GM12878 (cell line): ENCODE measurements at places on chromosomes 2 and 18. TPM values are rescaled to one million over a fixed set of nuclear protein-coding genes. Genes with fewer than 3 reads are reported as not detected.

The IL1RL2 gene
- not detected in 2 replicates for polyA plus RNA-seq

The FAM237A gene
- polyA plus RNA-seq: not detected in 2 replicates

The BMP10 gene
- polyA plus RNA-seq: not detected in 2 replicates

The LOXHD1 gene
- not detected in 2 replicates for polyA plus RNA-seq

The CAPN14 gene
- 0.36 and 0.72 TPM in 2 replicates for polyA plus RNA-seq

The UGT1A10 gene
- polyA plus RNA-seq: not detected in 2 replicates

The SAG gene
- polyA plus RNA-seq: not detected in 2 replicates

The TNFRSF11A gene
- 0.11 and 0.35 TPM in 2 replicates for polyA plus RNA-seq

The NOSTRIN gene
- 0.42 and 0.91 TPM in 2 replicates for polyA plus RNA-seq
